ENCODE measurements at places on chromosomes 16 and 17. TPM values are rescaled to one million over a fixed set of nuclear protein-coding genes. Genes with fewer than 3 reads are reported as not detected.

- no peak for DNase-seq
Measured at GRCh38 chr16:87319997-87320491, 2.9 kb upstream of the C16orf95 start.

DNA sequence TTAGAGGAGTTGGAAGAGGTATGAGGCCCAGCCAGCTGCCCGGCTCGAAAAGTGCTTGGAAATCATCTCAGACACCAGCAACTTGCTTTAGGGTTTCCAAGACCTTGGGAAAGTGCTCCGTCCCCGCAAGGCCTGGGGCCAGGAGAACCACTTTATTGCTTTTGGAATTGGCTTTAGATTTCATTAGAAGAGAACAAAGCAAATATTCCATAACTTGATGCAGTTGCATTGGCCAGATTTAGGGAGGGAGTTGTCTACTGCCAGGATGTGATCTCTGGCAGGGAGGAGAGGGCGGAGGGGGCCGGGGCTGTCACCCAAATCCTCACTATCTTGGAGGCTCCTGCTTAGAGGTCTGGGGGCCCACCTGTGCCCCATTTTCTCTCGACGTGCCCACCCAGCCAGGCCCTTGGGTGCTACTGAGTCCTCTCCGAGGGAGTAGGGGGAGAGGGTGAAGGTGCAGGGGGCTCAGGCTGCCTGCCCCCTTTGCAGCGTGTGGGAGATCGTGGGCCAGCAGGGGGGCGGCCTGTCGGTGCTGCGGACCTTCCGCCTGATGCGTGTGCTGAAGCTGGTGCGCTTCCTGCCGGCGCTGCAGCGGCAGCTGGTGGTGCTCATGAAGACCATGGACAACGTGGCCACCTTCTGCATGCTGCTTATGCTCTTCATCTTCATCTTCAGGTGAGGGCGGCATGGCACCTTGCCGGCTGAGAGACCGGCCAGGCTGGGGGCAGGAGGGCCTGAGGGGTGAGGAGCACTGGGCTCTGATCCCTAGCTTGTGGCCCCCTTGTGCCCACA lies 30.6 kb downstream of the CACNA1G start:
- no peak for DNase-seq

DNA sequence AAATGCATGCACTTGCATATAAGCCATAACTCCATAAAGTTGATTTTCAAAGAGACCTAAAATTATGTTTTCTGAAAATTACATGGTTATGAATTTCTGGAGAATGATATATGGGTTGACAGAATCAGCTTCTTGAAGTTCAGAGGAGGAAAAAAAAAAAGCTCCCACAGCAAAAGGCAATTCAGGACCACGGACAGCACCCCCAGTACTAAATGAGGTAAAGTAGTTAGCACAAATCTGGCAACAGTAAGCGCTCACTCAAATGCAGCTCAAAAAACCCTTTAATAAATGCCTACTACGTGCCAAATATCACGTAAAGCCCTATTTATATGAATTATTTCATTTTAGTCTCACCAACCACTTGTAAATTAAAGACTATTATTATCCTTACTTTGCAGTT lies 135.2 kb downstream of the SHISA9 start:
- DNase-seq: no peak

- no peak for DNase-seq
Measured at GRCh38 chr17:5661491-5662125, 77.3 kb upstream of the NLRP1 start.

DNA sequence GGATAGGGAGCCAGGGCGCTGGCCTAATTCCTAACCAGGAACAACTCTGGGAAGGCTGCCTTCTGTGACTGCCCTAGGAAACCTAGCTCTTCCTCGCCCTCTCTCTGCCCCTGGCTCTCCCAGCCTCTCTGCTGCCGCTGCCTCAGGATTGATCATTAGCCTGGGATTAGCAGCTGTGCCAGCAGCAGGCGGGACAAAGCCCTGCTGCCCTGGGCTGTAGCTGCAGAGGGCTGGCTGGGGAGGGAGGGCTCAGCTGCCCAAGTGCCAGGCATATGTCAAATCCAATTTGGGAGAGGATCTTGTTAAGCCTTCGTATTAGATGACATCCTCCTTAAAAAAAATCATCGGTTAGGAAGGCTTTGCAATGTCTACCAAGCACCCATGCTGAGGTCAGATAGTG lies 144.8 kb upstream of the CCL2 start:
- no peak for DNase-seq

DNA sequence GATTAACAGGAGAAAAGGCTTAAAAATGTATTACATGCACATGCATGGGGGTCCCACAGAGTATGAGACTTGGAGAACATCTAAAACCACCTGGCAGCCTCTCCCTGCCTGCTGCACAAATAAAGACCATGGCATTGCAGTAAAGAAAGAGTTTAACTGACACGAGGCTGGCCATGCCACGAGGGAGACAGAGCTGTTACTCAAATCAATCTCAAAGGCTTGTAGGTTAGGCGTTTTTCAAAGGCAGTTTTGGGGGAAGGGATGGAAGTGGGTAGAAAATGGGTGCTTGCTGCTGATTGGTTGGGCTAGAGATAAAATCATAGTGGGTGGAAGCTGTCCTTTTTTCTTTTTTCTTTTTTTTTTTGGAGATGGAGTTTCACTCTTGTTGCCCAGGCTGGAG lies 17.3 kb upstream of the PSMD7 start:
- no peak for DNase-seq

DNA sequence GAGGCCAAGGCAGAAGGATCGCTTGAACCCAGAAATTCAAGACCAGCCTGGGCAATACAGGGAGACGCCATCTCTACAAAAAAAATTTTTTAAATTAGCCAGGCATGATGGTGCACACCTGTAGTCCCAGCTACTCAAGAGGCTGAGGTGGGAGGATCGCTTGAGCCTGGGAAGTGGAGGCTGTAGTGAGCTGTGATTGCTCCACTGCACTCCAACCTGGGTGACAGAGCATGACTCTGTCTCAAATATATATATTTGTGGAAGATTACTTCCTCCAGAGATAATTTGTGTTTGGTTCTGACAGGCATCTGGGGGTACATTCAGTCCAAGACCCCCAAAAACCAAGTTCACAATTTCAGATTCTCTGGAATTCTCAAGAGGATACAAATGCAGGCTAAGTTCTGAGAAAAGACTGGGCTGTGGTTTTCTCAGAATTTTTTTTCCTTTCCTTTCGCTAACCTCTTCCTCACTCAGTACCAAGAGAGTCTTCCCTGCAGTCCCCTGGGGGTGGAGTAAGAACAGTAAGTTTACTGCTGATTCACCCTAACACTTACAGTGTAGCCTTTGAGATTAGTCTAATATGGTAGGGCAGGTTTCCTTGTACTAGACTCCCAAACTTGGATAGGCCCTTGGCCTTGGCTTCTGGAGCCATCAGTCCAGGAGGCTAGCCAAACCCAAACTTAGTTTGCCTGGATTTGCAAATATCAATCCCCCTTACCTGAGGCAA lies 15.1 kb downstream of the GSDMB start:
- DNase-seq: no peak

DNA sequence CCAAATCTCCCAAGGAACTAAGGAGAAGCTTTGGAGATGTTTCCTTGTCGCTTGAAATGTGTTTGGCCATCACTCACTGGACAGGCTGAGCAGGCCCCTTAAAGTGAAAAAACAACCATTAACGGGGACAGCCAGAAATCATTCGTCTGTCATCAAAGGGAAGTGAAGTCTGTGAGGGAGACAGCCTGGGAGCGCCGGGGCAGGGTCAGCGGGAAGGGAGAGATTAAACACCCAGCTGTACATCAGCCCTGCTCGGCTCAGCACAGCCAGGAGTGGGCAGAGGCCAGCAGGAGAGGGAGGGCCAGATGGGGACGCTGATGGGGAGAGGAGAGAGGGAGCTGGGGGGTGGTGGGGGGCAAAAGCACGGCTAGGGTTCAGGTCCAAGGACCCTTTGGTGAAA lies 105.1 kb downstream of the SDK2 start:
- no peak for DNase-seq

GRCh38 chr17:6381526-6382465 lies 53.1 kb downstream of the AIPL1 start:
- DNase-seq: no peak

DNA sequence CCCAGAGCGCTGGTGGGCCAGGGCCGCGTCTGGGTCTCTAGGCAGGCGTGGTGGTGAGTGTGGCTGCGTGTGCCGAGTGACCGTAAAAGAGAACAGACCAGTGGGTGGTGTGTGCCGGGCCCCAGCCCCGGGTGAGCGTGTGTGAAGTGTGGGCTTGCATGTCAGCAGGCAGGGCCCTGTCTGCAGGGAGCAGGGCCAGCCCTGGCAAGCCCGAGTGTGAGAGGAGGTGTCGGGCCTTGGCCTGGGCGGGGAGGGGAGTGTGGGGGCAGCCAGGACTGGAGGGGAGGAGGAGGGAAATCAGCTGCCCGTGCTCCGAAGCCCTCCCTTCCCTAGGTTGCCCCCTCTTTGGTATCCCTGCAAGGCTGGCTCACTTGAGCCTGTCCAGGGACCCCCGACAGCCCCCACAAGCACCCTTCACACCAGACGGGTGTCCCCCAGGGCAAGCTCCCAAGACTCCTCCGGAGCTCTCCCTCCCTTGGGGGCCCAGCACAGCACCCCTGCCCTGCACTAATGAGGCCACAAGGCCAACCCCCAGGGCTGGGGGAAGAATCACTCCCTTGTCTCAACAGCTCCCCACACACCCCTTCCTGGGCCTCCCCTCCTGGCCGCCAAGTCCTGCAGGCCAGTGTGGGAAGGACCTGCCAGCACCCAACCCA lies 1.9 kb downstream of the USH1G start:
- no peak for DNase-seq

- peak; percentile 80 for DNase-seq
Measured at GRCh38 chr17:60161598-60162330, 12.0 kb downstream of the CA4 start.

DNA sequence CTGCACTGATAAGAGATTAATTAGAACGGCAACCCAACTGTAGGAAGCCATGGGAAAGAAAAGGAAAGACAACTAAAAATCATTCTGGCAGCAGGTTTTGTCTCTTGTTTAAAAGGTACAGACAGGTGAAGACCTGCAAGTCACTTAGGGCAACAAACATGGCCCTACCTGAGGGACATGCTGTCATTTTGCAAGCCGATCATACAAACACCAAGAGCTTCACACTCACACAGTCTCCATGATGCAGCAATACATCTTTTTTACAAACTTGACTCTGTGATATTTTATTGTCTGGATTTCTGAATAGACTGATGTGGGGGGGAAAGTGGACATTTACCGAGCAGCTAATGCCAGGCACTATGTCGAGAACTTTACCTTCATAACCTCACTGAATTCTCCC lies 101.8 kb downstream of the PARN start:
- DNase-seq: no peak

DNA sequence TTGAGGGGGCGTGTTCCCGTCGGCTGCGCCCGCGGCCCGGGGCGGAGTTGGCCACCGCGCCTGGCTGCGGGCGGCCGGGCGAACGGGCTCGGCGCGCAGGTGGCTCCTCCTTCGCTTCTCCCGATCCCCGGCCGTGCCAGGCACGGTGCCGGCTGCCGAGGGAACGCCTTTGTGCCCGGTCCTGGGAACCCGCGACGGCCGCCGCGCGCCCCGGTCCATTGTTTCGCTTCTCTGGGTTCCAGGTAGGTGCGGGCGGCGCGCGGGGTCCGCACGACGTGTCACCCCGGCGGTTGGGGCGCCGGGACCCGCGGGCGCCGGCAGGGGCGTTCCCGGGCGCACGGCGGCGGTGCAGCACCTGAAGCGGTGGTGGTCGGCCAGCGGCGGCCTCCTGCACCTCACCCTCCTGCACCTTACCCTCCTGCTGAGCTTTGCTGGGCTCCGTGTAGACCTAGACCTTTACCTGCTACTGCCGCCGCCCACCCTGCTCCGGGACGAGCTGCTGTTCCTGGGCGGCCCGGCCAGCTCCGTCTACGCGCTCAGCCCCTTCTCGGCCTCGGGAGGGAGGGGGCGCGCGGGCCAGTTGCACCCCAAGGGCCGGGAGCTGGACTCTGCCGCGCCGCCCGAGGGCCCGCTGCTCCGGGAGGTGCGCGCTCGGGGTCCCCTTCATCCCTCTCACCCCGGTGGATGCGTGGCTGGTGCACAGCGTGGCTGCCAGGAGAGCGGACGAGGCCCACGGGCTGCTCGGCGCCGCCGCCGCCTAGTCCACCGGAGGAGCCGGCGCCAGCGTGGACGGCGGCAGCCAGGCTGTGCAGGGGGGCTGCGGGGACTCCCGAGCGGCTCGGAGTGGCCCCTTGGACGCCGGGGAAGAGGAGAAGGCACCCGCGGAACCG lies 99.9 kb downstream of the EFCAB13 start:
- no peak for DNase-seq

- no peak for DNase-seq
Measured at GRCh38 chr17:2950846-2951245, 112.6 kb downstream of the OR1D5 start.

GRCh38 chr17:53655591-53655990 lies 167.1 kb upstream of the KIF2B start:
- DNase-seq: no peak

DNA sequence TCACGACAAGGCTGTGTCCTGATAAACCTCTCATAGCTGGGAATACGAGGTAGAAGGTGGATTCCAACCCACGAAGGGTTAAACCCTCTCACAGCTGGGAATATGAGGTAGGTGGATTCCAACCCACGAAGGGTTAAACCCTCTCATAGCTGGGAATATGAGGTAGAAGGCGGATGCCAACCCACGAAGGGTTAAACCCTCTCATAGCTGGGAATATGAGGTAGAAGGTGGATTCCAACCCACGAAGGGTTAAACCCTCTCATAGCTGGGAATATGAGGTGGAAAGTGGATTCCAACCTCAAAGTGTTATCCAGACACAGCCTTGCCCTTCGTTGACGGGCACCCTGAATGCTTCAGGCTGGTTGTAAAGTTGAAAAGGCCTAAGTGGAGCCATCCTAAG lies 31.0 kb downstream of the AXIN1 start:
- no peak for DNase-seq

DNA sequence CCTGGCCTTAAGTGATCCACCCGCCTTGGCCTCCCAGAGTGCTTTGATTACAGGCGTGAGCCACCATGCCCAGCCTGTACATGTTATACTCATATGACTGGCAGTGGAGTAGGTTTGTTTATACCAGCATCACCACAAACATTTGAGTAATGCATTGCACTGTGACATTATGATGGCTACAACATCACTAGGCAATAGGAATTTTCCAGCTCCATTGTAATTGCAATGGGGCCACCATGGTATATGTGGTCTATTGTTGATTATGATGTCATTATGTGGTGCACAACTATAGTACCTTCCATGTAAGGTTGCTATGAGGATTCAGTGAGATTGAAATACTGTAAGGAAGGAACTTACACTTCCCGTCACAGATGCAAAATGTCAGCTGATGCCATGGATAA lies 168.9 kb downstream of the COPRS start:
- no peak for DNase-seq

ZNF385C gene
- total RNA-seq: not detected

SLC52A1 gene
- total RNA-seq: not detected

WNK4 gene
- not detected for total RNA-seq

MRTFB gene
- total RNA-seq: 89.4 TPM

ARHGAP44 gene
- 19.3 TPM for total RNA-seq

WNT9B gene
- total RNA-seq: 5.6 TPM

KRTAP3-2 gene
- total RNA-seq: not detected

CCL2 gene
- 162 TPM for total RNA-seq

PYDC1 gene
- total RNA-seq: not detected

KCNJ18 gene
- total RNA-seq: not detected

NOS2 gene
- total RNA-seq: not detected

RNF157 gene
- 2.4 TPM for total RNA-seq
